ENCODE measurements at places on chromosomes 11 and 22.

GRCh38 chr11:57426439-57426928 is 437 bp downstream of the SLC43A3 start:
- no peak for DNase-seq

GRCh38 chr22:22958621-22959020 is 71.0 kb downstream of the IGLL5 start:
- DNase-seq, result no peak

DNA sequence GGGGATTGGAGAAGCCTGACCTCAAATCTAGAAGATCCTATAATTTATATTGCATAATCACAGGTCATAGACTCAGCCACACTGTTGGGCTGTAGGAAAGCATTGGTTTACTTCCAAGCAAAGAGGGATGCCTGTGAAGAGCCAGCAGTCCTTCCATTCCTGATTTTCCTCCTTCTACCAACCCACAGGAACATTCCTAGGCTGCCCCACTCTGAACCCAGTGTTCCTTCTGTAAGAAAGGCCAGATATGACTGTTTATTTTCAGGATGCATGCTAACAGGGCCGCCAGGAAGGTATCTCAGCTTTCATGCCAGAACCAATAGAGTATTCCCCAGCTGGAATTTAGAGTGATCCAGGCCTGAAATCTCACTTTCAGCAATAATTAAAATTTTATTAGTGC is 197.1 kb downstream of the ETS1 start:
- DNase-seq, result no peak

DNA sequence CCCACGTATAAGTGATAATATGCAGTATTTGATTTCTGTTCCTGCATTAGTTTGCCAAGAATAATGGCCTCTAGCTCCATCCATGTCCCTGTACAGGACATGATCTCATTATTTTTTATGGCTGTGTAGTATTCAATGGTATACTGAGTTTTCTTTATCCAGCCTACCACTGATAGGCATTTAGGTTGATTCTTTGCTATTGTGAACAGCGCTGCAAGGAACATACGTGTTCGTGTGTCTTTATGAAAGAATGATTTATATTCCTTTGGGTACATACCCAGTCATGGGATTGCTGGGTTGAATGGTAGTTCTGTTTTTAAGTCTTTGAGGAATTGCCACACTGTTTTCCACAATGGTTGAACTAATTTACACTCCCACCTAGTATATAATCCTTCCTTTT is 1.5 kb upstream of the FAM111A start:
- no peak for DNase-seq

- no peak for DNase-seq
Measured at GRCh38 chr11:117984476-117984875, 1.7 kb upstream of the IL10RA start.

GRCh38 chr11:44319552-44320288 is 9.8 kb upstream of the ALX4 start:
- DNase-seq, result no peak

DNA sequence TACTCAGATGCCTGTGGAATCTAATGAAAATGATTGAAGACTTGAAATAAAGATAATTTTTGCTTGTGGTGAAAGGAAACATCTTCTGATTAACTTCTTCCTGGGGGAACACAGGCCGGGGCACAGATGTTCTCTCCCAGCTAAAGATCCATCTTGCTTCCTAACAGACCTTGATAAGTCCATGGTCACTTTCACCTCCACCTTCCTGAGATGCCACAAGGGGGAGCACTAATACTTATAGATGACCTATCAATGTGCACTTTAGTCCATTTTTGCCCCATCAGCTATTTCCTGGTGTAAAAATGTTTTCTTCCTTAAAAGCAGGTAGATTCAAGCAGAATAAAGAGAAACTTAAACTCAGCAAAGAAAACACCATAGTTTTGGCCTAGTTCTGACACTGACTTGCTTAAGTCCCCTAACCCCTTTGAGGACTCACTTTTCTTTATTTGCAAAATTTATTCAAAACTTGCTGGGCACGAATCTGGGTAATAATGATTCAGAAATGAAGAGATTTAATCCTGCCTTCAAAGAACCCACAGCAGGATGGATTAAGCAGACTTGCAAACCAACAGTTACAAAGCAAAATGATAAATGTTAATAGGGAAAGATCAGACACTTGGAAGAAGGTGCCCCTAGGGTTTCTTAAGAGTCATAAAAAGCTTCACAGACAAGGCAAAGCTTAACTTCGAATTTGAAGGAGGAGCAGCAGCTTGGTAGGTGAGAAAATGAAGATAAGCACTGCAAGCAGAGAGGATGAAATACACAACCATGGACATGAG is 158.7 kb downstream of the RAB38 start:
- DNase-seq, result peak; percentile 16

DNA sequence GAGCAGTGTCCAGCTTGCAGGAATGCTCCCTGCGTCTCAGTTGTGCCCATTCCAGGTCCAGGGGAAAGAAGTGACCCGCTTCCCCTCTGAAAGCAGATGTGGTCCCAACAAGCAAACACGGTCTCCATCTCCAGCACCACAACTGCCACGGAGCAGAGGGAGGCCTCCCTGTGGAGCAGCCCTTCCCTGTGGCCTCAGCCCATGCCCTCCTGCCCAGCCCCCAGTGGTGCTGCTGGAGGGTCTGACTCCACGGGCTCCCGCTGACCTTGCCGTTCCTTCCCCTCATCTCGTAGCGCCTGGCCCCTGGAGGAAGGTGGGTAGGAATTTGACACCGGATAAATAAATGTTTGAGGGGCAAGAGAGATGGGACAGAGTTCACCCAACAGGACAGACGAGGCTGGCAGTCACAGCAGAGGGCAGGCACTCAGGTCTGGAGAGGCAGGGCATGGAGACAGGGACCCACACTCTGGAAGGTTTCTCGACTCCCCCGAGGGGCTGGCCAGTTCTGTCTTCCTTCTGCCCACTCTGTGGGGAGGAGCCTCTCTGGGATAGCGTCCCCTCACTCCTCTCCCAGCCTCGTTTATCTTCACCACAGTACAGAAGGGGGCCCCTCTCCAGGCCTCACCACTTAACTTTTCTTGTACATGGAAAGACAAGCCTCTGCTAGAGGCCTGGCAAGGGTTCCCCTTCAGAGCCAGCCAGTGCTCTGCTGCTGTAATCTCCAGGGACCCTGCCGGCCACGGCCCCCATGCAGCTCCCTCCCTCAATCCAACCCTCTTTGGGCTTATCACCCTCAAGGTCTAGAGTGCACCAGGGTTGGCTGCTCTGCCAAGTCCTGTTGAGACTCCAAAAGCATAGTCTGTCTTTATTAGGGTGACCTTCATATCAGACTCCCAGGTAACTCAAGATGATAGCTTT is 7.5 kb upstream of the ST3GAL4 start:
- DNase-seq, result no peak

GRCh38 chr22:27798511-27799014 is 3.0 kb downstream of the MN1 start:
- DNase-seq, result no peak

Measured in T1000 (cell line).